ENCODE measurements at places on chromosomes 2 and 18. TPM values are rescaled to one million over a fixed set of nuclear protein-coding genes. Genes with fewer than 3 reads are reported as not detected.

The FAM124B gene
- 1.9 TPM for total RNA-seq

The KCNE4 gene
- total RNA-seq, result 6.4 TPM

The PFN4 gene
- not detected for total RNA-seq

The TOGARAM2 gene
- total RNA-seq, result 0.82 TPM

The LRRFIP1 gene
- total RNA-seq, result 185 TPM

The DUSP11 gene
- total RNA-seq, result 34.7 TPM

DNA sequence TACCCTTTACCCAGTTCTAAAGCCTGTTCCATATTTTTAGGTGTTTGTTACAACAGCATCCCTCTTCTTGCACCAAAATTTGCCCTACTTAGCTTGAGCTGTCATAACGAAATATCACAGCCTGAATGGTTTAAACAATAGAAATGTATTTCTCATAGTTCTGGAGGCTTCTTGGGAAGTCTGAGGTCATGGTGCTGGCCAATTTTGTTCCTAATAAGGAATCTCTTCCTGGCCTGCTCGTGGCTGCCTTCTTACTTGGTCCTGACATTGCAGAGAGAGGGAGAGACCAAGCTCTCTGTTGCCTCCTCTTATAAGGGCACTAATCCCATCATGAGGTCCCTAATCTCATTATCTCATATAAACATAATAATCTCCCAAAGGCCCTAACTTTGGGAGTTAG lies 267.8 kb downstream of the PID1 start:
- DNase-seq, result no peak

DNA sequence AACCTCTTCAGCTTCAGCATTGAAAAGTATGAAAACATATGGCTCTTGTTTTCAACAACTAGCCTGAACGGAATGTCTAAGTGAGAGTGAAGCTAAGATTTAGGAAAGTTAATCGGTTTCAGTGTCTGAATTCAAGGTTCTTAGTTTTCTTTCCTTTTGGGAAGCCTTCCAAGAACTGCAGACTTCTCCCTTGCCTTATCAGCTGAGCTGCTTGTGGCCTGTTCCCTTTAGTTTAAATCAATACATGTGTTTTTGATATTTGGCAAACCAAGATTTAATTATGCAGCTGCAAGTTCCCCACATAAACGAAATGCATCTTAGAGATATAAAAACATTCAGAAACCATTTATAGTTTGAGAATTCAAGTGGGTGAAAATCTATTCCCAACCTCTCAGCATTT lies 274.3 kb upstream of the NRP2 start:
- DNase-seq, result no peak

DNA sequence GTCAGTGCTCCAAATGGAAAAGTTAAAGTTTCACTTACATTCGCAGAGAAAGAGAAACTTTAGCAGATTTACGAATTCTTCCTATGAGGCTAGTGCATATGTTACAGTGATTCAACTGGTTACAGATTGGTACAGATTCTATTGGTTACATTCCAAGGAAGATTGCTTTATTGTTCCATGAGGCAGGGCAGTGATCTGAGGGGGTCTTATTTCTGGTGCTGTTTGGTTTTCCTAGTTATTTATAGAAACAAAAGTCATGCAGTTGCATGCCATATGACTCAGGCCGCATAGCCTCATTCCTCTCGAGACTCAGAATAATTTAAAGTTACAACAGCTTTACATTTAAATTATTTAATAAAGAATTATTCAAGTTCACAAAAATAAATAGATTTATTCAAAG lies 385.4 kb upstream of the SYT4 start:
- no peak for DNase-seq

GRCh38 chr2:144359684-144360083 lies 160.2 kb downstream of the ZEB2 start:
- DNase-seq, result no peak

GRCh38 chr2:164560181-164560792 lies 61.0 kb downstream of the GRB14 start:
- DNase-seq, result no peak

DNA sequence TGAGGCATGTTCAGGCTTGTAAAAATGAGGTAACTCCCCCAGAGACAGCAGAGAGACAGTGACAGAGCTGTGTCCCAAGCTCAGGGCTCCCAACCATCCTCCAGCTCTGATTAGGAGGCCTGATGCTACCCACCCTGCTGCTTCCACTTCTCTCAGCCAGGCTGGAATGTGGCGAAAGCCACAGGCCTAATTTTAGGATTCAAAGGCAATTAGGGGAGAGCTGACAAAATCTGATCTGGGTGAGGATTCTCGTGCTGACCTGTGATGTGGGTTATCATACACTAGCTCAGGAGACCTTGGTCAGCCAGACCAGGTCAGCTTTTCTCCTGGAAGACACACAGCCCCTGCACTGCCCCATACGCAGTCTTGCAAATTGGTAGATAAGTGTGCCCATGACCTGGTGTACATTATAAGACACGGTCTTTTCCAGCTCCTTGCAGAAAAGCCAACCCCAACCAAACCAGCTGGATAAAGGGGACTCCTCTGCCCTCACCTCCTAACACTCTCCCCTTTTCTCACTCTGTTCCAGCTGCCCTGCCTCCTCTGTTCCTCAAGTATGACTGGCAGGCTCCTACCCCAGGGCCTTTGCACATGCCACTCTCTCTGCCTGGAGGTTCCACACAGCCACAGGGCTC lies 225.9 kb downstream of the MGAT5 start:
- no peak for DNase-seq

DNA sequence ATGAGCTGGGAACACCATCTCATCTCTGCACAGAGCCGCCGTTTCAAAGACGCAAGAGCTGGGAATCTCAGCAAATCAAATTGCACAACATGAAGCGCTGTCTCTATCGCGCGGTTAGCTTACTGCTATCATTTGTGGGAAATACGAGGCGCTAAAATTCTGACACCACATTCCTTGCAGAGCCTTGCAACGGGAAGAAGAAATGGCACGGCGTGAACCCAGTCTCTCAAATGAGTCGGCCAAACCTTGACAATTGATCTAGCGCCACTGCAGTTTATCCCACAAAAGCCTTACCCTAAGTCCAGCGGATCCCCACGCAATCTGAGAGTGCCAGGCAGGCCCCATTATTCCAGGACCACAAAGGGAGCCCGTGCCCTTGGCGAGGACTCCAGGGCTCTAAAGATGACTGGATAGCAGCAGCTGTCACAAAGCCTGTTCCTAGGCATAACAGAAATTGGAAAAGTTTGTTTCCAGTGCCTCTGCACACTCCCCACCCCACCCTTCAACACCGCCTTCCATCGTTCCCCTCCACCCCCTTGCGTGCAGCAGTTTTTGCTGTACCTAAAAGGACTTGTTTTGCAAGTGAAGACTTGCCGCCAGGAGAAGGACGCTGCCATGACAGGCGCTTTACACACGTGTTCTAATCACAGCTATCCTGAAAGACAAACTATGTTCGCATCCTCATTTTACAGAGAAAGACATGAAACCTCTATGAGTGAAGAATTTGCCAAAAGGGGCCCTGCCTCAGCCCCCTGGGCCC lies 252.4 kb downstream of the EIPR1 start:
- no peak for DNase-seq

- DNase-seq, result no peak
Observed at GRCh38 chr2:168703926-168704325, 98.5 kb upstream of the NOSTRIN start.

DNA sequence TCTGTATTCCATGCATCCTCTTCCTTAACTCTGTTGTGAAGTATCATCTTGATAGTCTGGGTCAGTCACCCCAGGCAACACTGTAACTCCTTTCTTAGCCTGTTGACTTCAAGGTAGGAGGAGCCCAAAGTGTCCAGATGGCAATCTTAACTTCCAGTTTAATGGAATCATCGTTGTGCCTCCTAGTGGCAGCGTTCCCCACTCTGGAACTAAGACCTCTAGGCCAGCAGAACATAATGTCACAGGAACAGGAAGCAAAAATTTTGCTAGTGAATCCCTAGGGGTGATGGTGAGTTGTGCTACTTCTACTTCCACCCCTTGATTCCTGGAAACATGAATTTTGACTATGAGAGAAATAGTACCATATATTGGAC lies 11.7 kb downstream of the SGPP2 start:
- DNase-seq, result no peak

GRCh38 chr2:101291973-101292372 lies 16.5 kb downstream of the RNF149 start:
- no peak for DNase-seq
